ENCODE measurements at places on chromosomes 11 and 22.

GRCh38 chr11:22343371-22344032 lies 5.3 kb downstream of the SLC17A6 start:
- peak; percentile 46 for DNase-seq

DNA sequence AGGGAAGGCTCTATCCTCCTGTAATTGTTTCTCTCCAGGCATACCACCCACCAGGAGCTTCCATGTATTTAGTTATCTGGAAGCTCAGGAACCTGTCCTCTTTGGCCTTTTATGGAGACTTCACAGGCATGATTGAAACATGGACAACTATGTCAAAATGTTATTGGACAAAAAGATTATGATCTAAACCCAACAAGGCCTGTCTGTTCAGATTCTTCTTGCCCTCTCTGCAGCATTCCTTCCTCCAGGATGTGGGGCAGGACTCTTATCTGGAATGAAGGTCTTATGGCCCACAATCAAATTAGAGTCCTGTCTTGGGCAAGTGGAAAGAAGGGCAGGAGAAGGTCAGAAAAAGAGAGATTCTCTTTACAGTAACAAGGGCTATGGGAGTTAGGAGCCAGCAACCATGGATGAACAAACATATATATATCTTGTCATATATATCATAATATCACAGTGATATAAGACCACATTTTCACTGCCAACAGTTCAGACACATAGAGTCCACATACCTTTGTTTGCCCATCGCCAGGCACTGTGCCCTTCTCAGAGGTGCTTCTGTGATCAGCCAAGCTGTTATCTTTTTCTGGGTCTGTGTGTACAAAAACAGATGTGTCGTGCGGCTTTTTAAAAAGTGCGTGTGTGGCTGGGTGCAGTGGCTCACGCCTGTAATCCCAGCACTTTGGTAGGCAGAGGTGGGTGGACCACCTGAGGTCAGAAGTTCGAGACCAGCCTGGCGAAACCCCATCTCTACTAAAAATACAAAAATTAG lies 42.5 kb upstream of the SUSD2 start:
- no peak for DNase-seq

- no peak for DNase-seq
Observed at GRCh38 chr11:12236744-12237101, 126.3 kb downstream of the MICAL2 start.

- peak; percentile 16 for DNase-seq
Observed at GRCh38 chr11:114762408-114762807, 84.1 kb downstream of the NXPE2 start.

DNA sequence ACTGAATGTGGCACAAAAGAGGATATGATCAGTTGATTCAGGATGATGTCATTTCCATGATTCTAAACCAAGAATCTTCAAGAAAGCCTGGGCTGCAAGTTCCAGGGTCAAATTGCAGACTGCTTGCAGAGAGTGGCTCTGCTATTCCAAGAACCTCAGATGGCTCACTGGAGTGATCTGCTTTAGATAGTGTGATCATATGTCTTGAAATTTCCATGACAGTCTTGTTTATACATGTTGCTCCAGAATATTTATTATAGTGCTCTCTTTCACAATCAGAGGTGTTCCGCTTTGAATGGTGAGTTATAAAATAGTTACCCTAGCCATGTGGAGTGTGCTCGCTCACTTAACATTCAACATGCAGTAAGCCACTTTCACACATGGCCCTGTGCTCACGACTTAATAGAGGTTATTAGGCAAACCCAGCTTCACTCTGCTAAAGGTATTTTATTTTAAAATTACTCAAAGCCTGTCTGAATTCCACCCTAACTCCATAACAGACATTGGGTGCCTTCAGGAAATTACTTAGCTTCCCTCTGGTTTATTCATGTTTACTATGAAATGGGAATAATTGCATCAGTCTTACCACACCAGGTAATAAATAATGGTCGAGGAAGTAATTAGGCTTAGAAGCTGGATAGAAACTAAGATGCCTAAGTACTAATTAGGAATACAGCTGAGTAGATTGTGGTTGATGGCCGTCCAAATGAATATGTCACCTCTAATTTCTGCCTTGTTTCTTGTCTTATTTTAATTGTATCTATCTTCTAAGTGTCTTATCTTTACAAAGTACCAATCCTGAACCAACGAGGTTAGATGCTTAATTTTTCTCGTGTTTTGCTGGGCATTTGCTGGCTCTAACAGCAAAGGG lies 187.9 kb downstream of the ETS1 start:
- no peak for DNase-seq

DNA sequence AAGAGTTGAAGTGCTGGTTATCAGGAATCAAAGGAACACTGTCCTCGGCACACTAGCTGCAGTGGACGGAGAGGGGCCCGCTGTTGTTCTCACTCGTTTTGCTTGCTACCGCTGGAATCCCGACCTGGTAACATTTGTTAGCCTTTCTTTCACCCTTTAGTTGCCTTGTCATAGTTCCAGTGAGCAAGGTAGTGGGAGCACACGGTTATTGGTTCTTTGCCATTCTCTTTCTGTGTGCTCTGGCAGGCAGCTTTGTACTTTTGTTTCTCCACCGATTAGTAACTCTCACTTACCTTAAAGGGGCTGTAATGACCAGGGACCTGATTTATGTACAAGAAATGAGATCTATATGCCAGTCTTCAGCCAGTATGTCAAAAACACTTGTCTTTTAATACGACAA lies 1.8 kb downstream of the DEPDC7 start:
- no peak for DNase-seq

DNA sequence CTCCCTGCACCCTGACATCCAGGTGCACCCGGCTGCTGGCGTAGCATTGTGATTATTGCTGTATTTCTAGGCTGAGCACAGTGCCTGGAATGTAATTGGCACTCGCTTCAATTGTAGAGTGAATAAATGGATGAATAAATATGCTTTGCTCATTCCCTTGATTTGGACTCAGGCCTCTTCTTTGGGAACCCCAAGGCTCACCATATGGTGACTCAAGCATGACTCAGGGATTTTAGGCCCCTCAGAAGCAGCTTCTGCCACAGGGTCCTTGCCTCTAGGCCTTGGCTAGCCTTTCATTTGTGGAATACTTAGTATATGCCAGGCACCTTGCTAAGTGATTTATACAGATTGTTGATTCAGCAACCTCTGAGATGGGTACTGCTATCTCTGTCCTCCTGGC lies 78.9 kb downstream of the GRIK4 start:
- DNase-seq, result no peak

GRCh38 chr22:30025221-30025620 lies 55.0 kb upstream of the HORMAD2 start:
- DNase-seq, result no peak

GRCh38 chr11:70246196-70246595 lies 24.3 kb upstream of the PPFIA1 start:
- DNase-seq, result no peak
